ENCODE measurements at places on chromosomes 7 and 10. TPM values are rescaled to one million over a fixed set of nuclear protein-coding genes. Genes with fewer than 3 reads are reported as not detected.

DNA sequence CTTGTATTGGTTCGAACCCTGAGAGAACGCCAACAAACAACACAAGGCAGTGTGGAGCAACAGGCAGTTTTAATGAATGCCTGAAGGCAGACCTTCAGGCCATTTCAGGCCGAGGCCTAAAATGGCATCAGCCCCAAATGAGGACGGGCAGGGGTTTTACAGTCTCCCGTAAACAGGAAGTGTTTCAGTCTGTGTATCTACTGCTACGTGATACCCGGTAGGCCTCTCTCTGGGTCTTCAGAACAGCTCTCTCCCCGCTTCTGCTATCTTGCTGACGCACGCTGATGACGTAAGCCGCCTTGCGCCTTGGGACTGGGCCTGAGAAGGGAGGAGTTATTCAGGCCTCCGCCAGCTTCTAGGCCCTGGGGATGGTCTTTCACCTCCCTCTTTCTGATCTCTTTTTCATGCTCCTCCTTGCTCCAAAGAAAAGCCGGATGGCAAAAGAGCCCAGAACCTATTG is 67.7 kb downstream of the ST8SIA6 start:
- peak; percentile 29 for DNase-seq

The PDE6C gene
- total RNA-seq: not detected

The STEAP2 gene
- not detected for total RNA-seq

The LRIT1 gene
- total RNA-seq: not detected

DNA sequence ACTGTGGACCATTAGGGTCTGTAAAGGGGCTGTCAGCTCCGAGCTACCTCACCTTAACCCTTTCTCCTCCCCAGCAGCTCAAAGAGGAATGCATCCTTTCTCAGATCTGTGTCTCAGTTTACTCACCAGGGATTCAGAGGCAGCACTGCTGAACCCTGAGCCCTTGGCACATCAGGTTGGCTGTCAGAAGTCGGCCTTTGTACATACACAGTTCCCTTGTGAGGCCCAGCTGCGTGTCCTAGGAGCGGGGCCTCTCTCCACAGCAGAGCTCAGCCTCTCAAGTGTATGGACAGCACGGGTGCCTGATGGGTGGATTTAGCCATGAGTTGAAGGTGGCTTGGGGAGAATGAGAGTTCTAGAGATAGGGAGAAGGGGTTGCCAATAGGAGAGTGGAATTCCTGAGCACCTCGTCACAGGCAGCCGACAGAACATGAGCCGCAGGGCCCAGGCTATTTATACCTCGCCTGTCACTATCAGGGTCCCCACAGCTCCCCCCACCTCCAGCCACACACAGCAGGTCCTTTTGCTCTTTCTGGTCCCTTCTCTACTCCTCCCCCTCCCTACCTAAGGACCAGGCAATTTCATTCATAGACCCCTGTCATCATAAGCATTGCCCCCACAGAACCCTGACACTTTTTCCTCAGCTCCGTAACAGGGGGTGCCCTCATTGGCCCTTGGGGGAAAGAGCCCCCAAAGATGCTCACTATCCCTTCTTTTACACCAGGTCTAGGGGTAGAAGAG is 2.1 kb upstream of the FLNC start:
- no peak for DNase-seq

DNA sequence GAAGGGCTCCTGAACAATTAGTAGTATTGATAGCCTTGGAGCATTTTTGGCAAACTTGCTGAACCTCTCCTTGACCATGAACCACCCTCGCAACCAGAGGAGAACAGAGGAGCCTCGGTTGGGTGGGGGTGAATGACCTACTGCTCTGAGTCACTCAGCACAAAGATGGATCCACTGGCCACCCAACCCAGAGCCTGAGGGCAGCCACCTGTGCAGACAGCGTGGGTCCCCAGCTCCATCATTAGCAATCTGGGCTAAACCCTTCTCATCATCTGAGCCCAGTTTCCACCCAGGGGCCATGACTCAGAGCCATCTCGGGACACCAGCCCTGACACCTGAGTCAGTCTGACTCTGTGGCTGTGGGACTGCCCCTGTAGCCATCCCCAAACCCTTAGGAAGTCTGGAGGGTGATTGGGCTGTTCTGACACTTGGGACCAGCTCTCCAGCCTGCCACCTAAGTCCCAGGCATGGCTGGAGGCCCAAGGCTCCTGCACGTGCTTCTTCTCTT is 171.8 kb upstream of the GPR26 start:
- DNase-seq: no peak

- peak; percentile 64 for DNase-seq
These were observed 37.9 kb downstream of the JAZF1 start for GRCh38 chr7:28142650-28143049.

The FGFR2 gene
- total RNA-seq: not detected

The GRID2IP gene
- total RNA-seq: not detected

- no peak for DNase-seq
These were observed 81.4 kb upstream of the MTPN start for GRCh38 chr7:136058546-136058945.

- no peak for DNase-seq
These were observed 57.4 kb upstream of the CASD1 start for GRCh38 chr7:94452239-94452638.
